NCI-H187 (cell line): ENCODE measurements at places on chromosomes 4 and X.

GRCh38 chr4:116520886-116521285 lies 564.5 kb downstream of the TRAM1L1 start:
- no peak for DNase-seq

GRCh38 chr4:957581-958313 lies 15.6 kb downstream of the DGKQ start:
- DNase-seq, result no peak

GRCh38 chr4:3337811-3338210 lies 45.0 kb downstream of the RGS12 start:
- DNase-seq, result no peak

GRCh38 chrX:41889317-41890025 lies 33.9 kb downstream of the CASK start:
- DNase-seq, result no peak

DNA sequence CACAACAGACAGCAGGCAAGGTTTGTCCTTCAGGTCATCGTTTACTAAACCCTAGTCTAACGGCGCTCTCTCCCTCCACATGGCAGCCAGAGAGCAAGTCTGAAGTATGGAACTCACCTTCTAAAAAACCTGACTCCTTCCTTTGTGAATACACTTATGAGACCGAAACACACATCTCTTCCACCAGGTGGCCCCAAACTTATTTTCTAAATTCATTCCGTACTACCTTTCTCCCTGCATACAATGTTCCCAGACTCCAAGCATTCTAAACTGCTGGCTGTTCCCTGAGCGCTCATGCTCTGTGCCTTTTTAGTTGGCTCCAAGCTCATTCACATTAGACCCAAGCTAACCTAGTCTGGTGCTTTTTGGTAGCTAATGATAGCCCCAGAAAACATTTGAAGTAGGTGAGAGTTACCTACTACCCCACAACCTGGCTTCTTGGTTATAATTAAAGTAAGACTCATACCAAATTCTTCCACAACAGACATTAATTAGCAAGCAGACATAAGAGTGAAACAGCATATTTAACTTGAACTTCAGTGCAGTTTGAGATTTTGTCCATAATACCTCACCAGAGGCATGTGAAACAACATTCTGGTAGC lies 67.6 kb upstream of the DCLK2 start:
- peak; percentile 5 for DNase-seq

DNA sequence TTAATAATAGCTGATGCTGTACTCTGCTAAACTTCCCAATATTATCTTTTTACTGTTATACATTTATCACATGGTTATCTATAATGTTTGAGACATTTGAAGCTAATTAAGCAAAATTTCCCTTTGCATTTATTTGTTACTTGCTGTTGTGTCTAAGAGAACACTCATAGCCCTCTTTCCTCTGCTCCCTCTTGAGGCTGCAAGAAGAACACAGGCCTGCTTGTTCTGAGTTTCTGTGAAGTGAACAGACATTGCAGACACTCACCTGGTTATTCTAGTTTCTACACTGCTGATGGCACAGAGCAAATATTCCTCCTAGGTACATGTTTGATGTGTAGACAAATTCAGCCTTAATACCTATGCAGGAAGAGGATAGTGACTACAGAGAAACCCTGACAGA lies 367.8 kb downstream of the GASK1B start:
- no peak for DNase-seq

DNA sequence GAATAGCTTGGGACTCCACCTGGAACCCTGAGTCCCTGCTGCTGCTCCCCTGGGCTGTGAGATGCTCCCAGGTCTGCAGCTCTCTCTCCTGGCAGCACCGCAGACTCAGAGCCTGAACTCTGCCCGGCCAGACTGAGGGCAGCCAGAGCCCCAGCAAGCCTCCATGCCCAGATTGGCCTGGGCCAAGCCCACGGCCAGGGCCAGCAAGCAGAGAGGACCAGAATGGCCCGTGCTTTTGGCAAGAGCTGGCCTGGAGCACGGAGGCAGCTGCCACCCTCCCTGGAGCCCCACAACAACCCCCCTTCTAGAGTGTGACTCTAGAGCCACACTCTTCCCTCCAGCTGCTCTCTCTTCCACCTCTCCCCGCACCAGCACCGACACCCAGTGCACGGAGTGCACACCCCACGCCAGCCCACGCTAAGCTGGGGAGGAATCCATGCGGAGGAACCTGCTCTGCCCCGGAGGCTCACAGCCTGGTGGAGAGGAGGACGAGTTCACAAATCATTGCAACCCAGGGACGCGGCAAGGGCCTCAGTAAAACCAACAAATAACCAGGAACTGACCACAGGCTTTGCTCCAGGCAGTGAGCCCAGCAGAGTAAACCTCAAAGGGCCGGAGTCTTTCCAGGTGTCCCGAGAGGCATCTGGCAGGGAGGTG lies 110.3 kb downstream of the HMX1 start:
- no peak for DNase-seq

DNA sequence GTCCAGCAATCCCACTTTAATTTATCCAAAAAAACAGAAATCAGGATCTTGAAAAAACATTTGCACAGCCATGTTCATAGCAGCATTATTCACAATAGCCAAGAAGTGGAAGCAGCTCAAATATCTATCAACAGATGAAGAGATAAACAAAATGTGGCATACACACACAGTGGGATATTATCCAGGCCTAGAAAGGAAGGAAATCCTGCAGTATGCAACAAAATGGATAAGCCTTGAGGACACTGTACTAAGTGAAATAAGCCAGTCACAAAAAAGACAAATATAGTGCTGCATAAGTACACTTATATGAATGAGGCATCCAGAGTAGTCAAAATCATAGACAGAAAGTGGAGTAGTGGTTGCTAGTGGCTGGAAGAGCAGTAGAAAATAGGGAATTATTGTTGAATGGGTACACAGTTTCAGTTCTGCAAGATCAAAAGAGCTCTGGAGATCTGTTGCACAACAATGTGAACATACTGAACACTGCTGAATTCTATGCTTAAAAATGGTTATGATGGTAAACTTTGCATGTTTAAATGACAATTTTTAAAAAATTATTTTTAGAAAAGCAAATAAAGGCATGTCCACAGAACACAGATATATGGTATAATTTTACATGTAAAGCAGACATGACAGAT lies 25.6 kb downstream of the CHM start:
- DNase-seq, result no peak

DNA sequence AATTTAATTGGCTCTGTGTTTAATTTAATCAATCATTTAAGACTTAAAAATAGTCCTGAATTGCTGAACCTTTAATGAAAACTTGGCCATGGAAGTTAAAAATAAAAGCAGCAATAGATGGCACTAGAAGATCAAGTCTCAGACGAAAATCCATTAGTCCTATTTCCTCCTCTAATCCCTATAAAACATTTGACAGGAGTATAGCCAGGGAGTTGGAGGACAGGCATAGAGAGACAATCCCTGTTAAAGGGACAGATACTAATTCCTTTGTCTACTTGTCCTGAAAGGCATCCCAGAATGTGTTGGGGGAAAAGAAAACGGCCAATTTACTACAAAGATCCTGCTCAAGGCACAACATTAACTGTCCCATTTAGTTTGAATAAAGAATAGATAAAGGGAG lies 276.3 kb upstream of the TACR3 start:
- no peak for DNase-seq

DNA sequence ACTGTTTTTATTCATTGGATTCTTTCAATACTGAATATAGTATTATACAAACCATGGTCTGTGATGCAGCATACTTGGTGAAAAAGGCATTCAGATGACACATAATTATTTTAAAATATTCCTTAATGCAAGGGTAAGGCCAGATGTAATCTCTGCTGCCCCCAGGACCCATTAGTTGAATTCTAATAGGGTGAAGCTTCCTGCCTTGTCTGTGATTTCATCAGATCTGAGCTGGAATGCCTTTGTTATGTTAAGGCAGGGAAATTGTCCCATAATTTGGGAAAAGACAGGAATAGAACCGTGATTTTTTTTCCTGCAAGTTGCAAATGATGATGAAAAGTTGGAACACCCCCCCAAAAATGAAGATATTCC lies 26.1 kb downstream of the ZRSR2 start:
- no peak for DNase-seq

GRCh38 chrX:150324035-150324728 lies 38.9 kb upstream of the MAMLD1 start:
- no peak for DNase-seq

- no peak for DNase-seq
Measured at GRCh38 chrX:108198420-108198819, 106.8 kb downstream of the ATG4A start.

GRCh38 chr4:74934016-74934831 lies 1.3 kb downstream of the PARM1 start:
- DNase-seq, result no peak

DNA sequence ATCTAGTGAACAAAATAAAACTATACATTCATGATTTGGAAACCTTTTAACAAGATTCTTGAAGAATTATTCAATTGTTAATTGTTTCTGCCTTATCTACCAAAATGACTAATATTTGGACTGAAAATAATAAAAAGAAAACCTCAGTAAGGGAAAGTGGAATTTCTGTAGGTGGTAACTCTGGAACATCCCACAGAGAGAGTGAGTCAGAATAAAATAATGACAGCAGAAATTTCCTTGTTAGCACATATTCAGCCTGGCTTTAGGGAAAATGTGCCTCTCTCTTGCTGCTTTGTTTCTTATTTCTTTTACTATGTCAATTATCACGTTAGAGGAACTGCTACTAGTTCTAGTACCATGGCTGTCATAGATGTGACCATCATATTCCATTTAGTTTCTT lies 421.5 kb upstream of the GNPDA2 start:
- DNase-seq, result no peak

GRCh38 chr4:123731035-123731434 lies 334.4 kb downstream of the SPRY1 start:
- no peak for DNase-seq

GRCh38 chr4:176413171-176413570 lies 93.4 kb downstream of the SPCS3 start:
- DNase-seq, result no peak

DNA sequence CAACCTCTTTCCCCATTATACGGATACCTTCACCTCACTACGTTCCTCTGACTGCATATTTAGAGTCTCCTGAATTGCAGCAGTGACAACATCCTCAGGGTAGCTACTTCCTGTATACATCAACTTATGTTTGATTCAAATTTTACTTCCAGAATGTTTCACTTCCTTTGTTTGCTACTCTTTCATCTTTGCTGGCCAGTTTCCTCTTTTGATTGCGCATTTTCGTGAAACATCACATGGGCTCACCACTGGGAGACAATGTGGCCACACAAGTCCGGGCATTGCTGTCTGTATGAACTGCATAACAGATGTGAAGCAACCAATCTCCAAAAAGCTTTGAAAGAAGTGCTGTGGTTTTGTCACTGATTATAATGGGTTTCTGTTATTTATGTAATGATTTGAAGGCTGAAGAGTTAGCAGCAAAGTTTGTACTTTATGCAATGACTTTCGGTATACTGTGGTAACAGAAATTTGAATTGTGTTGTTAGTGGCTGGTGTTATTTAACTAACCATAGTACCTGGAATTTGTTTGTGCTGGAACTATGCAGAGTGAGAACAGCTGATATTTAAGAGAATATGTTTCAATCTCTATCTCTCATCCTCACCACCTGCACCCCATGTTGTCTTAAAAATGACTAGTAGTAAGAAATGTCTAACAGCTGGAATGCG lies 7.4 kb downstream of the SNCA start:
- no peak for DNase-seq

DNA sequence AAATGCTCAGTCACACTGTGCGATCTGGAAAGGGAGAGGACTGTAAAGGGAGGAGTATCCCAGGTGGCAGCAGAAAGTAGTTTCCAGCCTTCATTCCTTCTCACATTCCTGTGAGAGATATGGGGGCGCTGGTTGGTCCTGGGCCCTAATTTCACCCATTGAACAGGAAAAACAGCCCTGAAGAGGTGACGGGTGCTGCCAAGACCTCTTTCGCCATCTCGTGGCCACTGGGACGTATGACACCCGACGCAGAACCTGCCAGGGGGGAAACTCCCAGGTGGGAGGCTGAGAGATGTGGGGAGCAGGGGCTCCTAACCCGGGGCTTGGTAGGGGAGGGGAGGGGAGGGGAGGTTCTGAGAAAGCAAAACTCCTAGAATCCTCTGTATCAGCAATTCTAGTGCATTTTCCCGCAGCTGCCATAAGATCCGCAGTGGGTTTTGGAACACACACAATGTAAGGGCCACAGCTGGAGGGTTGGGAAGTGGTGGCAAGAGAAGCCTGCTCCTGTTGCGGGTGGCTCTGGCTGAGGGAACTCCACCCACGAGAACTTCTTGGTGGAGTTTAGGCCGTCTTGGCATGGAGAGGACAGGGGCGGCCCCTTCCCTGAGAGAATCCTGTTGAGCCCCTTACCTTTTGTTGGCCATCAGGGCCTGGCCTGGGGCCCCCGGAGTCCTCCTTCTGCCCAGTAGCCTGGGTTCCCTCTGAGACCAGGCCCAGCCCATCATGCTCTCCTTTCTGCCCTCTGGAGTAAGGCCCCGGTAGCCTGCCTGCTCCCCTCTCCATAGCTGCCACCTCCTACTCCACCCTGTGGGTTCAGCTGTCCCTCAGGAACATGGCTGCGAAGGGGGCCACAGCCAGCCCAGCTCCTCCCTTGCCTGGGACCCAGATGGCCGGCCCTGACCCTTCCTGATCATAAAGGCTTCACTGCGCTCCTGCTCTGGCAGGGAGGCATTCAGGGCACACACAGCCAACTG lies 134.1 kb downstream of the OR13H1 start:
- DNase-seq, result no peak

GRCh38 chr4:7676398-7676922 lies 241.7 kb upstream of the PSAPL1 start:
- no peak for DNase-seq

- DNase-seq, result no peak
Measured at GRCh38 chr4:101191302-101192098, 155.8 kb downstream of the PPP3CA start.

GRCh38 chr4:30525662-30526315 lies 194.4 kb upstream of the PCDH7 start:
- no peak for DNase-seq

DNA sequence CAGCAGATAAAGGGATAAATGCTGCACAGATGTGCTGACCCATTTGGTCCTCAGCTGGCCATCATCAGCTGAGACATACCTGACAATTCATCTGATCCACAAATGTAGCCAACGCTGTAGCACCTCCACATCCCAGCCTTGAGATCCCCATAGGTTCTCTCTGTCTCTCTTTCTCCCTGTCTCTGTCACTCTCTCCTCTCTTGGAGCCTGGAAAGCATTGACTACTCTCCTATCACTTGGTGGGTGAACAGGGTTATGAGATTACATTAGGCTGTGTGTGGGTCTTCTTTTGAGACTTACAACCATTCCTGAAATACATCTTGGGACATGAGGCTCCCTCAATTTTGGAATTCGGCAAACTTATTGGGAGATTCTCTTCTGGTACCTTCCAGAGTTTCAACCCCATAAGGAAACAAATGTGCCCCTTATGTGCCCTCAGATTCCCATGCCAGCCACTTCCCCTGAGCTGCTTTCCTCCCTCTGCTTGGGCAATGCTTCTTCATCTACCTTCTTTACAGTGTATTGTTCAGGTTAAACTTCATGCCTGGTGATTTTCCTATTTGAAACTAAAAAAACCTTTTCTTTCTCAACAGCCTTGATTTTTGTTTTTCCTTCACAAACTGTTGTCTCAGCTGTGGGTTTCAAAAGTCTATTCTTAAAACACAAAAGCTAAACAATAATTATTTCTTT lies 29.1 kb upstream of the FGF2 start:
- no peak for DNase-seq

GRCh38 chr4:141432000-141432712 lies 204.2 kb upstream of the IL15 start:
- no peak for DNase-seq
